Activated B cell treated with CpG ODN at 0.5 μM for 24 hours (primary cell): ENCODE measurements at places on chromosomes 16 and 17.

- H3K27me3 ChIP-seq: no peaks in the 10 kb centered on the region
- peaks cover 71% of the 10 kb centered on the region for H3K4me1 ChIP-seq
- H3K27ac ChIP-seq: peak overlapping the region; percentile 100
- H3K4me3 ChIP-seq: peak overlapping the region; percentile 49
Observed at GRCh38 chr16:50284131-50284911, 18.0 kb downstream of the ADCY7 start.

DNA sequence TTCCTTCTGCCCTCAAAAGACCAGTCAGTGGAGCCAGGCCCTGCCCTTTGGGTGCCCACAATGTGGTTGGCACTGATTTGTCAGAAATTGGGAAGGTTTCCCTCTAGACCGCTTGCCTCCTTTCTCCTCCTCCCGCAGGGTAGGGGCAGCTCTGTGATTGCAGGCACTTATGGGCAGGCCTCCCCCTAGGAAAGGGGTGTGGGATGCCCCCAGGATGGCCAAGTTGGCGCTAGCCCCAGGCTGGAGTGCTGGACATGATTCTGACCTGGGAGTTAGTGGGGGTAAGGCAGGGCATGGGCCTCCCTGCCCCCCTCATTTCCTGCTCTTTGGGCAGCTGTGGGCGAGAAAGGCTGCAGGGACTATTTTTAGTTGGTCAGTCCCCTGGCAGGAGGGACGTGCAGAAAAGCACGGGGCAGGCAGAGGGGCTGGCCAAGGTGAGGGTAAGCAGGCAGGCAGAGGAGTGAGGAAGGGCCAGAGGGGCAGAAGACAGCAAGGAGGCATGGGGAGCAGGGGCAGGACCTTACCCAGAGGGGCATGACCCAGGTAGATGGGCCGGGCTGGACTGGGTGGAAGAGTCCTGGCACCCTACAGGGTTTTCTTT lies 3.3 kb downstream of the RARA start:
- no peak for DNase-seq
- no peaks in the 10 kb centered on the region for H3K27me3 ChIP-seq
- H3K4me1 ChIP-seq: peaks cover 34% of the 10 kb centered on the region
- H3K4me3 ChIP-seq: no peak overlapping the region

DNA sequence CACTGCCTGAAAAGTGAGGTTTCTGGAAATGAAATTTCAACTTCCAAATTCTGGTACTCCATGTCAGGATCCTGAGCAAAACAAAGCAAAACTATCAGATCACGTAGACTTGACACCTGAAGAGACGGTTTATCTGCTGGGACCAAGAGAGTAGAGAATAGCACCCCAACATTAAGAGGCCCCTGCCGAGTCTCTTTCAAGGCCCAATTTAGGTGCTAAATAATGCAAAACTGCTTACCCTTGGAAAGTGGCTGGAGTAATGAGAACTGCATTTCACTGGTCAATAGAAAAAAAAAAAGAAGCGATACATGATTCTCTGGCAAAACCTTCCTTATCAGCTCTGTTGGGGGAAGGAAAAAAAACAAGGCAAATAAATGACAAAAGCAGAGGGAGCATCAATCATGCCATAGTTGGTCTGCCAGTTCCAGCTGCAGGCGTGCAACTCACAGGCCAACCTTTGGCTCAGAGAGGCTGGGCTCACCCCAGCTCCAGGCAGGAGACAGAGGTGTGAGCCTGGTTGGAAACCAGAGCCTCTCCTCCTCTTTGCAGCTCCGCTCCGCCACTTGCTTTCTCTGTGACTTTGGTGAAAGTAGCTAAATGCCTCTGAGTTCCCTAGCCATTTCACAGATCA lies 595.2 kb downstream of the TOX3 start:
- no peak overlapping the region for H3K4me3 ChIP-seq
- no peaks in the 10 kb centered on the region for H3K36me3 ChIP-seq
- no peak overlapping the region for H3K27ac ChIP-seq
- H3K4me1 ChIP-seq: no peaks in the 10 kb centered on the region
- no peak for DNase-seq
- H3K27me3 ChIP-seq: no peaks in the 10 kb centered on the region

DNA sequence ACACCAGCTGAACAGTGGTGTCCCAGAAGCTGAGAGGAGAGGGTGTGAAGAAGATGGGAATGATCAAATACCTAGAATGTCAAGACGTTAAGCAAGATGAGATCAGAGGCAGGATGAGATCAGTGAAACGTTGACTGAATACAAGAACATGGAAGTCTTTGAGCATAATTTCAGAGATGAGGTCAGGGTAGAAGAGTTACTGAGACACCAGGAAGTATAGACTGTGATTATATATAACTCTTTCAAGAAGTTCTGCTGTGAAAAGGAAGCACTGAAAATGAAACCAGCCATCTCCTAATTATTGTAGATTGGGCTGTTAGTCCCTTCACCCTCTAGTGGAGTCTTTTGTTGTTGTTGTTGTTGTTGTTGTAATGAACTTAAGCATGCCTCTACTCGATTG lies 9.1 kb downstream of the SHCBP1 start:
- H3K4me1 ChIP-seq: no peaks in the 10 kb centered on the region
- no peak overlapping the region for H3K4me3 ChIP-seq
- no peak for DNase-seq

GRCh38 chr17:78568494-78569115 lies 8.6 kb downstream of the DNAH17 start:
- peaks cover 11% of the 10 kb centered on the region for H3K4me1 ChIP-seq
- H3K27ac ChIP-seq: no peak overlapping the region
- H3K4me3 ChIP-seq: no peak overlapping the region
